CD4-positive, alpha-beta T cell treated with Interleukin-4 for 4 hours (primary cell): ENCODE measurements at places on chromosomes 4 and X.

- DNase-seq = no peak
These were observed 150.3 kb downstream of the PCDH7 start for GRCh38 chr4:30870513-30870912.

GRCh38 chr4:15809058-15809457 lies 30.9 kb downstream of the CD38 start:
- peak; percentile 29 for DNase-seq

GRCh38 chrX:75623535-75623934 lies 100.7 kb upstream of the ZDHHC15 start:
- no peak for DNase-seq

GRCh38 chr4:48190839-48191238 lies 56.8 kb upstream of the TXK start:
- DNase-seq = no peak

DNA sequence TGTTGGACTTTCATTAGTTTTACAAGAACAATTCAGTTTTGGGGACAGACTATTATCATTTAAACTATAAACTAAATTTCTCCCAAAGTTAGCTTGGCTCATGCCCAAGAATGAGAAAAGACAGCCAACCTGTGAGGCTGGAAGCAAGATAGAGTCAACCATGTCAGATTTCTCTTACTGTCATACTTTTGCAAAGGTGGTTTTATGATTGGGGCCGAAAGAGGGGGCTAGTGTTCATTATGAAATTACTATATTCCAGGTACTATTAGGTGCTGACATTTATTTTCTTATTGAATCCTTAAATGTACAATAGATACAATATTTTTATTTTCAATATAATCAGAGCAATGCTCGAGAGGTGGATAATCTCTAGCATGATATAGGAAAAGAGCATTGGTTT lies 30.6 kb downstream of the HERC6 start:
- DNase-seq = no peak

DNA sequence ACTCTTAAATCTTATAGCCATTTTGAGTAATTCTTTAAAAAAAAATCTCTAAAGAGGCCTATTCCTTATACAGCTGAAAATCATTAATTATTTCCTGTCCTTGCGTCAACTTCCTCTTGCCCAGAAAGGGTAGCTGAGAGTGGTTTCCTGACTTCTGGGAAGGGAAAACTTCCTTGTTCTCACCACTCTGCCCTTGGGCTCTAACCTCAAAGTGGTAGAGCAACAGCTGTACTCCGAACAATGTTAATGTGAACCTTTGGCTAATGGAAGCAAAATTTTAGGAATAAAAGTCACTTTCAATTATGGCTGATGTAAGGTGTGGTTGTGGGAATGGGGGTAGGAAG lies 15.3 kb downstream of the KLHL2 start:
- peak; percentile 23 for DNase-seq

GRCh38 chr4:37780444-37781130 lies 45.9 kb upstream of the PGM2 start:
- peak; percentile 59 for DNase-seq

- no peak for DNase-seq
These were observed 25.2 kb upstream of the MFAP3L start for GRCh38 chr4:170051402-170051801.

- DNase-seq = no peak
These were observed 1.0 kb downstream of the NOA1 start for GRCh38 chr4:56976283-56976836.

GRCh38 chrX:23699636-23700194 lies 32.4 kb downstream of the PRDX4 start:
- peak; percentile 6 for DNase-seq

- DNase-seq = no peak
These were observed 119.0 kb upstream of the MYOZ2 start for GRCh38 chr4:119016636-119017035.

- no peak for DNase-seq
These were observed 71.9 kb downstream of the WDFY3 start for GRCh38 chr4:84894621-84895020.

DNA sequence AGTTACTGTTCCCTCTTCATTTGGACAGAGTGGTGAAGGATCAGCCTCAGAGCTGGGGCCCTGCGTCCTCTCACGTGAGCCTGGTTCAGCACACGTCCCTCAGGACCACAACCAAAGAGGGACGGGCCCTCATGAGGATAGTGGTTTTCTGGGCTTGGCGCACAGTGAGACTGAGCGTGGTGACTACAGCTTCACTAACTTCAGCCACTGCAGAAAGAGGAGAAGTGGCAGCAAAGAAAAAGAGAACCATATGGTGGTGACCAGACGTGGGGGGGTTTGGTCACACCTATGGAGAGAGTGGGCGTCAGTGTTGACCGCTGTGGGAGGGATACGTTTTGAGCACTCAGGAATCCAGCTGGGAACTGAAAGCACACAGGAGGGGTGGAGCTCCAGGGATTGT lies 21.8 kb upstream of the TNIP3 start:
- no peak for DNase-seq

- no peak for DNase-seq
These were observed 47.5 kb upstream of the XK start for GRCh38 chrX:37638047-37638446.

DNA sequence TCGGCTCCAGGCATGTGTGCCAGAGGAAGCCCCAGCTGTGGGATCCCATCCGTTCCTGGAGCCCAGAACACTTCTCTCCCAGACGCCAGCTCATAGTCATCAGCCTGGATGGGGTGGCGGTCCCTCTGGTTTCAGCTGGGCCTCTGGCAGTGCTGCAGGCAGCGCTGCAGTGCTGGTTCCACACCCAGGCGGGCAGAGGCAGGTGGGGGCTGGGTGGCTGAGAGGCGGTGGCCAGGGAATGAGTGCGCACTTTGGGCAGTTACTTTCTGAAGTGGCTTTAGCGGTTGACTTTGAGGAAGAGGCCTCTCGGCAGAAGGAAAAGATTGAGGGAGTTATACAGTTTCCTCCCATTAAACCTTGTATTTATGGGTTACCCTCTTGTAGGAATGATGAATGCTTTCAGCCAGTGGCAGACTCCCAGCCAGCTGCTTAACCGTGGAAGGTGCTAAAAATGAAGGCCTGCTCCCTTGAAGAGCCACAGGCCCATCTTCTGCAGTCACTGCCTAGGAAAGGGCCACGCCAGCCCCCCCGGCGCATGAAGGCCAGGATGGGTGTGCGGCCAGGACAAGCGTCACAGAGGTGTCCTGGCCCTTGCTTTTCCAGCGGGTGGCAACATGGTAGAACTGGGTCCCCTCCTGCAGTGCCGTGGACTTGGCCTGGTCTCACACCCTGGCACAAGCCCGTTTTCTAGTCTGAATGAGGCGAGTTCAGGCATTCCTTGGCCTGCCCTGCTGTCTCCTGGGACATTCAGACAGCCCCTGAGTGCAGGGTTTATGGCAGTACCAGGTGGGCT lies 9.9 kb downstream of the TADA2B start:
- DNase-seq = no peak

DNA sequence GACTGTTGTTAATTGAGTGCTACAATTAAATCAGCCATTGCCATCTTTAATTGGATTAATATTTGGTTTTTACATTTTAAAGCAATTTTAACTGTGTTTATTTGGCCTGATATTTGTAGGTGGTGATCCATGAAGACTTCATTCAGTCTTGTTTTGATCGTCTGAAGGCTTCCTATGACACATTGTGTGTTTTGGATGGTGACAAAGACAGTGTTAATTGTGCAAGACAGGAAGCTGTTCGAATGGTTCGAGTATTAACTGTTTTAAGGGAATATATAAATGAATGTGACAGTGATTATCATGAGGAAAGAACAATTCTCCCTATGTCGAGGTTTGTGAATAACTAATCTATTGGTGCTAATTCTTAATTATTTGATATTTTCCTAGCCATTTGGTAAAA lies 82.6 kb downstream of the USP9X start:
- no peak for DNase-seq

- DNase-seq = peak; percentile 6
These were observed at the start of gene NALF2 for GRCh38 chrX:69503782-69504625. NALF2 (plus strand) TSS chrX:69504326; CDS start chrX:69505283, 957 bp downstream.

GRCh38 chr4:3675251-3676115 lies 90.7 kb upstream of the ADRA2C start:
- no peak for DNase-seq

DNA sequence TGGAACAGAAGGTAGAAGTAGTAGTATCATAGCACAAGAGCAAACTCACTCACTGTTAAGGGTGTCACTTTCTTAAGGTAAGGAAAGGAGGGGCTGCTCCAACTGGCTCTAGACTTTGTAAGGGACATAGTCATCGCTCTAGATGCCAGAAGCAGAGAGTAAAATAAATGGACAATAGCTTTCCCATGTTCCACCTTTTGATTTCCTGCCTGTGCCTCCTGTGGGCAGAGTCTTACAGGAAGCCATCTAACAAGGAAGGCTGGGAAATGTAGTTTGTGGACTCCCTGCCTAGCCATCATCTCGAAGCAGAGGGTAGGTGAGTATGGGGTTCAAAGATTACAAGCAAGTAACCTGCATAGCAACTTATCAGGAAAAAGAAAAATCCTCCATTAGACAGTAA lies 1.7 kb upstream of the METTL14 start:
- no peak for DNase-seq

DNA sequence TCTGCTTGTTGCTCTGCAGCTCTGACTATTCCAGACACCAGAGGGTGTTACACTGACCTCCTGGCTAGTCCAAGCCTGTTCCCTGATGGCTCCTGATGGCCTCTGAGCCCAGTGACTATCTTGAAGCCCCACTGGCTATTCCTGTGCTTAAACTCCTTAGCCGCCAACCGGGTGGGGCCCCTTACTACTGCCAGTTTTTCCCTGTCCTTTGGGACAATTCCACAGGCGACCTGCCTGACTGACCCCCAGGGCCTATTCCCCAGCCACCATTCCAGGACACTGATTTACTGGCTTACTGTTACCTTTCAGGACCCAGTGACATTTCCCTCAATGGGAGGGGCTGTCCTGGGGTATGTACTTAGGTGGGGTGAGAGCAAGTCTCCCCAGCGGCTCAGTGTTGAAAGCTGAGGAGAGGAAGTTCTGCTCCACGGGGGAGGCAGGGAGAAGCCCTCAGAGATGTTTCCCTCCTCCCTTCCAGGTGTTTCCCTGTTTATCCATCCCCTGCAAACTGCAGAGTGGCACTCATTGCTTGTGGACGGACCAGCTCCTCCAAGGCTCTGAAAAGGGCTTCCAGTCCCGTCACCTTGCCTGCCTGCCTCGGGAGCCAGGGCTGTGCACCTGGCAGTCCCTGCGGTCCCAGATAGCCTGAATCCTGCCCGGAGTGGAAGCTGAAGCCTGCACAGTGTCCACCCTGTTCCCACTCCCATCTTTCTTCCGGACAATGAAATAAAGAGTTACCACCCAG lies 4.0 kb downstream of the TIMP1 start:
- no peak for DNase-seq

- DNase-seq = no peak
These were observed 660.3 kb upstream of the PRKX start for GRCh38 chrX:4373791-4374190.

- DNase-seq = no peak
These were observed 13.9 kb upstream of the BMPR1B start for GRCh38 chr4:94743838-94744237.

- no peak for DNase-seq
These were observed 445.5 kb upstream of the NDST3 start for GRCh38 chr4:117588771-117589170.

DNA sequence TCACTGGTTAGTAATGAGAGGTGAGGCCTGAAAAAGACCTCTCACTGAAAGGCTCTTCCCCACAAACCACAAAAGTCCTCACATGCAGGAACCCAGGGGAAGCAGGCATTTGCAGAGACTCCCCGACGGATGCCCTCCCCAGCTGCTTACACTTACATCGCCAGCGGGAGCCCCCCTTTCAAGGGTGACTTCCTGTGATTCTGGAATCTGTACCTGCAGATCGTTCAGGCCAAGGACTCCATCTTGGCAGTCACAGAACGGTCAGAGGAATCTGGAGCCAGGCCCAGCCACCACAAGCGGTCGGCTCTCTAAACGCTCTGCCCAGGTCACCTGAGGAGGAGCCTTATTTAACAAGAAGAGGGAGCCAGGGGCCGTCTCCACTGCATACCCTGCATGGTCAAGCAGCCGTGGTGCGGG lies 71.3 kb upstream of the STS start:
- no peak for DNase-seq

- DNase-seq = no peak
These were observed 37.8 kb downstream of the UCHL1 start for GRCh38 chr4:41294445-41295062.

GRCh38 chrX:17976955-17977354 lies 115.9 kb upstream of the RAI2 start:
- no peak for DNase-seq

DNA sequence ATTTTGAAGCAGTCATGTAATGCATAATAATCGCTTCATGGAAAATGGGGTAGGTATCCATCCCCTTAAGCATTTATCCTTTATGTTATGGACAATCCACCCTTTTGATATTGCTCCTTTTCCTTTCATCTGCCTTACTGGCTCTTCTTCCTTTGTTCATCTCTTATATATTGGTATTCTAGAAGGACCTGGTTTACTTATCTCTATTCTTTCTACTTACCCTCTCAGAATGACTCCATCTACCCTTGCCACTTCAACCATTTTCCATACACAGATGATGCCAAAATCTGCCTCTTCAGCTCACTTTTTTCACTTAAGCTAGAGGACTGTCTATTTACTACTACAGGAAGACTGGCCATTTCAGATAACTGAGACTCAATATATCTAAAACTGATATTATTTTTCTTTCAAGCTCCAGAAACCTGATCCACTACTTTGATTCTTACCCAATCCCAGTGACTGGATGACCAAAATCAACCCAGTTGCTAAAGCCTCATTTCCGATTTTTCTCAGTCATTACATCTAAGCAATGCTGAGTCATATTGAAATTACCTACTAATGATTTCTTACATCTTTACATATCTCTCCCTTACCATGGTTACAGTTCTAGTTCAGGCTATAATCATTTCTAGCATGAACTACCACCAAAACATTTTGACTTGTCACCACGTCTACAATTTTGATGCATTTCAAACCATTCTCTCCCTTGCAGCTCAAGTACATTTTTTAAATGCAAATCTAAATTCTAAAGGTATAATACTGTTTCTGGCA lies 93.7 kb downstream of the FAAH2 start:
- DNase-seq = no peak

DNA sequence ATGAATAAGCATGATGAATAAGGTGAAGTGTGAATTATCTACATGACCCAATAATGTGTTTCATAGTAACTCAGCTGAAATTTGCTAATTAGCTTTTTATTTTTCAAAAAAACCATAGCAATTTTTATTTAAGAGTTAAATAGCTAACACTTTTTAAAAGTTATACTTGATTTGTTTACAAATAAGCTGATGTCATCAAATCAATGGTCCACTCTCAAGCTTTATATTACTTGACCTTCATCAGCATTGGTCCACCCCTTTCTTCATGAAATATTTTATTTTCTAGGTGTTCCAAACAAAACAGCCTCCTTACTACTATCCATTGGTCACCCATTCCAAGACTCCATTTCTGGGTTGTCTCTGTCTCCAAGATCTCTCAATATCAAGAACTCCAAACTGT lies 649.0 kb upstream of the TENM3 start:
- no peak for DNase-seq
